Activated T-cell treated with anti-CD3 and anti-CD28 coated beads for 1 hour (primary cell): ENCODE measurements at places on chromosomes 4 and X.

DNA sequence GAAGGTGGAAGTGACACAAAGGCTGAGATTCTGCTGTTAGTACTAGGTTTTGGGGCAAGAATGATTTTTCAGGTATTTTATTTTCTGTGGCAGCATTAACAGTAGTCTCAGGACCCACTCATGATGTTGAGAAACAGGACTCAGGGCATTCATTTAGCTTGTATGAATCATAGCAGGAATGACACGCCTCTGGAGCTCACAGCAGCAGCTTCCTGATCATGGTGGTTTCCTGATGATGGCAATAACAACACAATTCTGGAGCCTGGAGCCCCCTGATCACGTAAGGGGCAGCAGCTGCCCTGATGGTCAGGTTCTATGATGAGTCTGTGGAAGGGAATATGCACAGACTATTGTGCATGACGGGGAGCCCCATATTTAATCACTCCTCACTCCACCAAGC, 47.0 kb downstream of the TASL start:
- DNase-seq, result no peak

DNA sequence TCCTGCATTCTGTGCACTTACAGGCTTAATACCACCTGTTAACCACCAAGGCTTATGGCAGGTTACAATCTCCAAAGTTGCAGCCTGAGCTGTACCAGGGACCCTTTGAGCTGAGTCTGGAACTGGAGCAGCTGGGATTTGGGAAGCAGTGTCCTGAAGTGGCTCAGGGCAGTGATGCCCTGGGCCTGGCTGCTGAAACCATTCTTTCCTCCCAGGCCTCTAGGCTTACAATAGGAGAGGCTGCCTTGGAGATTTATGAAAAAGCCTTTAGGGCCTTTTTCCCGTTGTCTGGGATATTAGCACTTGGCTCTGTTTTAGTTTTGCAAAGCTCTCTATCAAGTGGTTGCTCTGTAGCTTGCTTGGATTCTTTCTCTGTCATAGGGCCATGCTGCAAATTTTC, 154.3 kb upstream of the CASK start:
- no peak for DNase-seq

DNA sequence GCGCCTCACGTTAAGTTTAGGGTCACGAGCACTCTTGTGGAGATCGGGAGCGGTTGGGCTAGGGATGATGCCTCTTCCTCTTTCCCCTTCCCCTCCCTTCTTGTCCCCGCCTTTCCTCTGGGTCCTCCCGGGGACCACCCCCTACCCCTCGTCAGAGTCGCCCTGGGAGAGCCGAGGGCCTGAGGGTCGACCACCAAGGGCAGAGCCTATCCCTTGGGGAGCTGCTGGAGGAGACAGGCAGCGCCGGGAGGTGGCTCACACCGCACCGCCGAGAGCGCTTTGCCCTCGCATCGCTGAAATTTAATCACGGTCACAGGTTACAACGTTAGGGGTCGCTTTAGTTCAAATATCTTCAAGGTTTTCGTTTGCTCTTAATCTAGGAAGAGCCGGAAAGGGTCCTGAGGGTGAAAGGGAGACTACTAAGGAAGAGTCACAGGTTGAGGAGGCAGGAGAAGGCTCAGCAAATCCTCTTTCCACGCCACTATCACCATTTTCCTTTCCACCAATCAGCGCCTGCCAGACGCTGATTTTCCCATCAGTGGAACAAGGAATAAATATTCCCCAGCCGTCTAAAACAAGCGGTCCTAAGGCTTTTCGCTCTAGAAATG, 528 bp upstream of the SNCA start:
- no peak for DNase-seq

DNA sequence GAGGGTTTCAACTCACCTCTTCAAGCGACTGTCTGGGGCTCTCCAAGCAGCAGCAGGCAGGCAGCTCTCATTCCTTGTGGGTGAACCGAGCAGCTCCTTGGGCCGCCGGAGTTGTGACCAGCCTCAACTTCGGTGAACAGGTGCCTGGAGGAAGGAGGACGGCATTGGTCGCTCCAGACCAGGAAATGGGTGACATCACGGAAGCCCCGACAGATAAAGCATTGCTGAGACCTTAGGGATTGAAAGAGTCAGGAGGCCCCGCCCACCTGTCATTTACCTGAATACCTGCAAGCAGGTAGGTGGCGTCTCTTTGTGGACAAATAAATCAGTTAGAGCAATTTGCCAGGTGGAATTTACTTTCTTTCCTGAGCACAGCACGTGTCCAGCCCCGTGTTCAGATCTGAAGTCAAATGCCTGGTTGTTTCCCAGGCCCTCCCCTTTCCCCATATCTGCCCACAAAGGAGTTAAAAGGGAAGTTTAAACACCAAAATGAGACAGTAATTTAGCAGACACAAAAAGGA, at the start of gene LNX1:
Gene LNX1 (minus strand): TSS at position 115 of the 521 bp plus-strand sequence. CDS start 17,484 bp downstream, outside the sequence.
- DNase-seq, result no peak

DNA sequence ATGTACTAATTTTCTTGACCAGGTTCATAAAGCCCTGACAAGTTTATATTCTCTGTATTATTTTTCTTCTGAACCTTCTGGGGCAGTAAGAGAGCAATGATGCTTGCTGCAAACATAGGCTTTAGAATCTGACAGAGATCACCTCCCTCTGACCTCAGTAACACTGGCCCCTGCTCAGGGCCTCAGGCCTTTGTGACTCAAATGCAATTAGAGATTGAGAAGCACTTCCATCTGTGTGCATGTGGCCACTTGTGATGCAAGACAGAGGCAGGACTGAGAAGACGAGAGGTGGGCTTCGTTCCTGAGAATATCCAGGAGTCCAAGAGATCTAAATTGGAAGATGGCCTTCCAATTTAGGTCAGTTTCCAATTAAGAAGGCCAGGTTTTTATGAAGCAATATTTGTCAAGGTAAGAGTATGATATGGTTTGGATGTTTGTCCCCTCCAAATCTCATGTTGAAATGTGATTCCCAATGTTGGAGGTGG, 82.8 kb upstream of the VEGFC start:
- no peak for DNase-seq
